ENCODE measurements at places on chromosomes 3 and 15.

- no peak for DNase-seq
Observed at GRCh38 chr3:103372031-103372430, 937.2 kb downstream of the ZPLD1 start.

DNA sequence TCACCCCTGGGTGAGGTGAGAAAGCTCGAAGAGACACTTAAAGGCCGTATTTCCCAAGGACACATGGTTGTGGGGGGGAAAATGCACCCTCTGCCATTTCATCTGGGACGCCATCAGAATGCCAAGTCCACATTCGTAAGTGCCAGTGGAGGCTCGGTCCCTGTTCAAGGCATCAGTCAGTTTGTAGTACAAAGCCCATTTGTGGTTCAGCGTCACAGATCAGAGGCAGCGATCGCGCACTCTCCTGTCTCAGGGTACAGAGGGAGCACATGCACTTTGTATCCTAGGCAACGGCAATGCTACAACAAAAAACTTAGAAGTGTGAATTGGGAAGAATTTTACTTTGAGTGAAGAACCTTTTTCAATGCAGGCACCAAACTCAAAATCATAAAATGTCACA is 27.2 kb downstream of the SEMA6D start:
- no peak for DNase-seq

DNA sequence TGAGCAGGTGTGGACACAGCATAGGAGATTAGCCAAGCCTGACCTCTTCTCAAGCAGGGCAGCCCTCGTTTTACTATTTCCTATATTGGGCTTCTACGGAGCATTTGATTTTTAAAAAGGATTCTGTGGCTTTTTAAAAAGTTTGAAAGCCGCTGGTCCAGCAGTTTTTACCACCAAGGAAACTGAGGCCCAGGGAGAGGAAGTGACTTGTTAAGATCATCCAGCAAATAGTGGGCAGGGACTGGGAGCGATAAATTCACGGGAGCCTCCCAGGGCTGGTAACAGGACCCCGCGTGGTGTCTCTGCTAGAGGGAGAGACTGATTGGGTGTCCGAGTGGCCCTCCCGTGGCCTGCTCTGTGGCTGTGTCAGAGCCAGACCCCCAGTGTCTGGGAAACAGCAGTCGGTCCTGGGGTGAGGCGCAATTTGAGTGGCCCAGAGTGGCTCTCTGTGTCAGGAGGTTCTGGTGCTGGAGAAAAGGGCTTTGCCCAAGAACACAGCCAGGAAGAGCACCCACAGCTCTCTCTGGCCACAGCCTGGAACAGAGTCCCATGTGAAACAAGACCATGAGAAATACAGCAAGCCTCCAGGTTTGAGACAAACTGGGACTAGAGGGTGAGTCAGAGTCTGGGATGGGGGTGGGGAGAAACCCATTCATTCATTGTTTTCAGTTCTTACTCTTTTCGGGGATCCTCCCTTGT is 4.2 kb downstream of the FURIN start:
- DNase-seq = no peak

DNA sequence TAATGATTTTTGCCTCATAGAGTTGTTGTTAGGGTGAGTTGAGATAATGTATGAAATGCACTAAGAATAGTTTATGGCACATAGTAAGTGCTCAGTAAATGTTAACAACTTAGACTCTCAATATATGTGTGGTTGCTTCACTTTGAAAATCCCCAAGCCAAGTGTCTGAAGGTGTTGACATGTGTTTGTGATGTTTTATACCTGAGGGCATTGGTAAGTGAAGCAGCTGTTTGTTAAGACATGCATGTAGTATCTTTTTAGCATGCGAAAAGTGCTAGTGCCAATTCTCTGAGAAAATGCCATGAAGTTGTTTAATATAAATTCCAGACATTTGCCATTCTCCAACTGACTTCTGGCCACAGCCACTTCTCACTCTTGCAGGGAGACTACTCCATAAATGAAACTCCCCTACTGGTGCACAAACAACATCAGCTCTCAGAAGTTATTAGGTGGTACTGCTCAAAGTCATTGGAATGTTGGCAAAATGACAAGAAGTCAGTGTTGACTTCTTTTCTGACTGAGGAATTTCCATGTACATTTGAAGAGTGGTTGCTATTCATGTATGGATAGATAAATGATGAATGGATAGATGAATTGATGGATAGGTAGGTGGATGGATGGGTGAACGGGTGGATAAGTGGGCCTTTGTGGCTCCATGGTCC is 103.6 kb upstream of the NUDT16 start:
- no peak for DNase-seq

GRCh38 chr3:191269289-191270085 is 59.7 kb upstream of the CCDC50 start:
- no peak for DNase-seq

DNA sequence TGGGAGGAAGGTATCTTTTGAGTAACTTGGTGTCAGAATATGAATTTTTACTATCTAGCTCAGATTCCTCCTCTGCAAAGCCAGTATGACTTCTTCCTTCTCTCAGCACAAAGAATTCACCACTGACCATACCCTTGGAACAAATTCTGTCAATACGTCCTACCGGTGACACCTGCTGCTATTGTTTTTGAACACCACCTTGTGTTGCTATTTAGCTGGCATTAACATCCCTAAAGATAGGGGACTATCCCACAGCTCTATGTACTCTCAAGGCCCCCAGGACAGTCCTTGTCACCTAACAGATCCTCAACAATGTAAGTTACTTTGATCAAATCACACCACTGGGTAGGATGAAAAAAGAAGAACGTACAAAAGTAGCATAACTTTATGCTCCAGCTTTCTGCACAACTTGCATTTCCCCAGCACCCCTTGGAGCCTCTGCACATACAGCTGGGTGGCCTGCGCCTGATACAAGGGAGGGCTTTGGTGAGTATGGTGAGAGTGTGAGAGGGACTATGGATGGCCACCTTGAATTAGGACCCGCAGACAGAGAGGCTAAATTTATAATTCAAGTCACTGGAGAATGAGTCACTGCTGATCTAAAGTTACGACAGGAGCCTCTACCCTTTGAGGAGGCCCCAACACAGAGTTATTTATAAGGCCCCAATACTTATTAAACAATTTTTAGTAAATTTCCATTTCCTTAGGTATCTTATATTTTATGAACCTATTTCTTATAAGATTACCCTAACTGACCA is 2.3 kb upstream of the COLQ start:
- DNase-seq = no peak

DNA sequence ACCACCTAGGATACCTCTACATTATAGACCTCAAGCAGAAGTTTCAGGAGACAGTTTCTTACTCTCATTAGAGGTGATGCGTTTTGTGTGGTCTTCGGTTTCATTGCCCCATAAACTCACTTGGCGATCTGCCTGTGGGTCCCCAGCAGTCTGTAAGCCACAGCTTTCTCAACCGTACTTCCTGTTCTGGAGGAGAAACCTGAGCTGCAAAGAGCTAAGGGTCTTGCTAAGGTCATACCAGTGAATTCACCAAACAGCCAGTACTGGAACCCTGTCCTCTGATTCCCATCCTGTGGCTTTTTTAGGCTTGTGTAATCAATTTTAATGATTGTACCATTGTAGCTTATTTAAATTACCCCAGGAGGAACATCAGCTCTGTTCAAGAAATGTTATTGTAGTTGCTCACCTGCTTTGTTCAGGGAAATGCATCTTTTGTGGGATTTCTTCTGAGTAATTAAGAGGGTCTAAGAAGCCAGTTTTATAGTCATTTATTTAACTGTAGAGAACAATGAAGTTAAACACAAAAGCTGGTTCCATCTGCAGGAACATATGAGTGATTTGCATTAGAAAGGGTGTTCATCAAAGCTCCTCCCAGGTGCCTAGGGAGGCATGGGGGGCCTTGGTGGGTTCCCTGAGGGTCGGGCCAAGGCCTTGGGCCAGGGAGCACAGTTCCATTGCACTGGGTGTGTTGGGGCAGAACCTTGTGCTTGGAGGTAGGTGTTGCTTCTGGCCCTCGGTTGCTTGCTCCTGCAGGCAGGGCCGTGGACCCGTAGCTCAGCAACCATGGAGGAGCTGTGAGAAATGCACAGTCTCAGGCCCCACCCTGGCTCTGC is 69.6 kb downstream of the APBA2 start:
- no peak for DNase-seq

DNA sequence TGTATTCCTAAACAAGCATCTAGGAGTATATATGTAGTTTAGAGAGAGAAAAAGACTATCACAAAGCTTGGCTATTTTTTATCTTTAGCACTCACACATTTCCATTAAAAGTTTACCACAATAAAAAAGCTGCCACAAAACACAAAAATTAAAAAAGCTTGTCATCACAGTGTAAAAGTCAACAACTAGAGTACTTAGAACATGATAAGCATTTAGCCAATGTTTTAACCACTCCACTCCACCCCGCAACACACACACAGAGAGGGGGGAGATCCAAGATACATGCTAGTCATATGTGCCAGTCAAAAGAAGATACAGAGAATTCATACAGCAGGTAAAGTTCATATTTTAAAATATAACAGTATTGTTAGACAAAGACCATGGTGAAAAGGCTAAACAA is 79.7 kb downstream of the STAG1 start:
- DNase-seq = no peak

DNA sequence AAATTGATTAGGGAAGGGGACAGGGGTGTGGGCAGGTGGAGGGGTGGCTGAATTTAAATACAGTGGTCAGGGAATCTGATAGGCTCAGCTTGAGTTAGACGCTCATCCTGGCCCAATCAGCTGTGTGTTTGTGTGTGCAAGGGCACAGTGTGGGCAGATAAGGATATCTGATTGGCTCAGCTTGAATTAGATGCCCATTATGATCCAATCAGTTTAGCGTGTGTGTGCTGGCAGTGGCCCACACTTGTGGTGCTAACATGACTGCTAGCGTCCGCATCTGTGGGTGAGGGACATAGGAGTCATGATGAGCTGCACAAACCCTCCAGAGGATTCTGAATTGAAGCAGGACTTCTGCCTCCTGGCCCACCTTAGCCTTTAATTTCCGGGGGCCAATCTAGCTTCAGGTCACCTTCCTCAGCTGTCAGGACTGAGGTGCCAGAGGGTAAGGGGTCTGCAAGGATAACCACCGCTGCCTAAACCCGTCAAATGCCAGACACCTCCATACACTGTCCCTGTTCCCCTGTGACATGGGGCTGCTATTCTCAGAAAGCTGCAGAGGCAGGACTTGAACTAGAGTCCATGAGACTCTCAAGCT is 97.3 kb downstream of the CORO2B start:
- no peak for DNase-seq

GRCh38 chr3:41880387-41880786 is 81.5 kb downstream of the ULK4 start:
- no peak for DNase-seq

- no peak for DNase-seq
Observed at GRCh38 chr15:101067660-101068522, 148.7 kb downstream of the LRRK1 start.

- DNase-seq = no peak
Observed at GRCh38 chr3:163543662-163544061, 1534.6 kb downstream of the SI start.

DNA sequence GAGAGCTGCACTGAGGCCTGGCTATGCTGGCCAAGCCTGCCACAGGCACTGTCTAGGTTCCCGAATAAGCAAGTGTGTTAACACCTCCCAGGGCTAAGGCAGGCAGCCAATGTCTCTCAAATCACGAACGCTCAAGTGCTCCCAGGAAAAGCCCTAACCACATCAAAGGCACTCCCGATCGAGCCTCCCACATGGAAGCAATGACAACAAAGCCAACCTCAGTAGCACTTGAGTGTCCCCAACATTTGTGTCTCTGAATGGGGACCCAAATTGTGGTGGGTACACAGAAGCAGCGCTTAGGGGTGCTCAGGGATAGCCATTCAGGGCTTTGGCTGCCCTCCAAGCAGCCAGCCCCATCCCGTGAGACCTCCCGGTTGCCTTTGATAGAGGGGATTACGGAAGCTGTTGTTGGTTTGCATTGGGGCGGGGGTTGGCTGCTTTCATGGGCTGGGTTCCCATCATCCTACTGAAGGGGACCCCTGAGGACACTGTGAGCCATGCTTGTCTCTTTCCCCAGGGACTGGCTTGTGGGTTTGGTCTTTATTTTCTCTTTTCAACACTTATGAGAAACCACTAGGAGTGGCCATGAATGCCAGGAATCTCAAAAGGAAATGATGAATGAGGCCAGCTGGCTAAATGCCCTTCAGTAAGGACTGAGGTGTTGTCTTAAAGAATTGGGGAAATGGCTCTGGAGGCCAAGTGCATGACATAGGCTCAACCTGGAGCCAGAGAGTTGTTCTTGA is 234.1 kb upstream of the FEZF2 start:
- DNase-seq = no peak

DNA sequence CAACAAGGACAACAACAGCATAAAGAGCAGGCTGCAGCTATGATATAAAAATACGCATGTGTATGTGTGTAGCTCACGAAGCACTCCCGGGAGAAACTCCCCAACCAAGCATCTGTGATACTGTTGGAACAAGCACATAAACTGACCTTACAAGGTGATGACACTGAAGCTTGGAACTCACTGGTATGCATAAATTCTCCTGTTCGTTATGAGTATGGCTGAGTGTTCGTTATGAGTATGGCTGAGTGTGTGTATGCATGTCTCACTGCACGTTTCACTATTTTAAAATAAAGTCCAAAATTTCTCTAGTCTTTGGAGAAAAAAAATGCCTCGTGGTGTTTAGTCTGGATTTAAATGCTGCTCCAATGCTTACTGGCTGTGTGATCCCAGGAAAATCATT is 256.8 kb downstream of the RORA start:
- no peak for DNase-seq

GRCh38 chr3:115710799-115711198 is 87.5 kb downstream of the GAP43 start:
- no peak for DNase-seq
